ENCODE measurements at places on chromosomes 3 and 15. TPM values are rescaled to one million over a fixed set of nuclear protein-coding genes. Genes with fewer than 3 reads are reported as not detected.

- H3K27me3 ChIP-seq, result no peaks in the 10 kb centered on the region
- H3K4me3 ChIP-seq, result no peak overlapping the region
- DNase-seq, result no peak
- H3K4me1 ChIP-seq, result no peaks in the 10 kb centered on the region
- H3K36me3 ChIP-seq, result no peaks in the 10 kb centered on the region
Observed at GRCh38 chr3:175606650-175607318, 747.6 kb downstream of the NAALADL2 start.

- peak overlapping the region; percentile 88 for H3K27ac ChIP-seq
- no peak for DNase-seq
- peaks cover 39% of the 10 kb centered on the region for H3K4me1 ChIP-seq
- no peaks in the 10 kb centered on the region for H3K36me3 ChIP-seq
Observed at GRCh38 chr3:14290631-14291385, 111.6 kb upstream of the SLC6A6 start.

- no peak for DNase-seq
- no peak overlapping the region for H3K4me3 ChIP-seq
- H3K36me3 ChIP-seq, result no peaks in the 10 kb centered on the region
- H3K27me3 ChIP-seq, result no peaks in the 10 kb centered on the region
Observed at GRCh38 chr3:48180021-48180420, 8.2 kb downstream of the CDC25A start.

Gene ASB14
- total RNA-seq, result 3.4 TPM

Gene FES
- 9.4 TPM for total RNA-seq
